ENCODE measurements at places on chromosomes 7 and 10.

GRCh38 chr10:119811122-119811521 is 61.5 kb downstream of the MCMBP start:
- DNase-seq, result no peak

DNA sequence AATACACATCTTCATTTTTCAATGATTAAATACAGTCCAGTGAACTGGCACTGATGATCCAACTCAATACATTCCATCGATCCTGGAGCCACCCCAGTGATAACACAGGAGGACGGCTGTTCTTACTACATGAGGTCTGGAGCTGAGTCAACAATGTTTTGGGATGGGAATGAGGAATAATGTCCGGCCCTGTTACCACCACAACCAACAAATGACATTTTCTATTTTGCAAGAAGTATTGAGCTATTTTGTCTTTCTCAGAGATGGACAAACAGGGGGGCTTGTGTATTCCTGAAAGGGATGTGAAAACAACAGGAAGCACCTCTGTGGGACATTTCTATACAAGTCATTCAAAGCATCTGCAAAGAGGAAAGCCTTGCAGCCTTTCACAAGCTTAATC is 249.2 kb downstream of the PARD3 start:
- DNase-seq, result no peak

- no peak for DNase-seq
Observed at GRCh38 chr7:78178319-78178718, 379.7 kb downstream of the PHTF2 start.

- no peak for DNase-seq
Observed at GRCh38 chr7:55509322-55509721, 63.0 kb downstream of the VOPP1 start.

GRCh38 chr7:29087840-29088170 is 58.5 kb downstream of the CPVL start:
- DNase-seq, result no peak

Data from femur (tissue), 1 donor.